Activated T-helper 1 cell treated with Interleukin-2 at 50 U/mL for 16 hours (primary cell): ENCODE measurements at places on chromosomes 7 and 10.

DNA sequence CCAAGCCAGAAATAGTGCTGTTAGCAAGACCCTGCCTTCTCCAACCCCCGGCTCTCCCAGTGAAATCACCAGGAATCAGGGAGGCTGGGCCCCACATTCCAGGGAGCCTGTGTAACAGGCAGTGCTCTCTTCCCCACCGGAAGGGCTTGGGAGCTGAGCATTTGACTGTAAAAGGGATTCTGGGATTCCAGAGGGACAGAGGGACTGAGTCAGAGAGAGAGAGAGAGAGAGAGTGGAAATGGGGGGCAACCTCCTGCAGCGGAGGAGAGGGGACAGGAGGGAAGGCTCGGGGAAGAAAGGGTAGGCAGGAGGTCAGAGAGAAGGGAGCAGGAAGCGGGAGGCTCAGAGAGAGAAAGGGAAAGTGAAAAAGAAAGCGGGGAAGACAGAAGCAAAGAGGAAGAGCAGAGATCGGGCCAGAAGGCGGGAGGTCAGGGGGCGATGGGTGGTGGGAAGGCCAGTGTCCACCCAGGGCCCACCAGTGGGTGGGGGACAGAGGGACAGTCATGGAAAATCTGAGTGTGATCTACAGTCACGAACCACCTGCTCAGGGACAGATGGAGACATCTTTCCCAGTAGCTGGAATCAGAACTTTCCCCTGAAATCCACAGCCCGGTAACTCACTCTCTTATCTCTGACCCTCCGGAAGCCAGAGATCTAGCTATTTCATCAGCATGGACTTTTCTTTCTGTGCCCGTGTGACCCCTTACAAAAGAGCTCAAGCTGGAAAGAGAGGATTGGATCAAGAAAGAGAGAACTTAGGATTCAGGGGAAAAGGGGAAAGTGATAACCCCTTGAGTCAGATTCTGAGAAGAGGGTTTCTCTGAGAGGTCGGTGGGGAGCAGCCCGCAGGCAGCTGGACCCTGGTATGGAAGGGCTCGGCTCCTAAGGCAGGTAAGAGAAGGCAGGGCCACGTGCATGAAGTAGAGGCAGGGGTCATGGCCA is 4.6 kb upstream of the SERPINE1 start:
- no peak for DNase-seq

- no peak for DNase-seq
Observed at GRCh38 chr10:47152861-47153349, 147.1 kb upstream of the GDF10 start.

DNA sequence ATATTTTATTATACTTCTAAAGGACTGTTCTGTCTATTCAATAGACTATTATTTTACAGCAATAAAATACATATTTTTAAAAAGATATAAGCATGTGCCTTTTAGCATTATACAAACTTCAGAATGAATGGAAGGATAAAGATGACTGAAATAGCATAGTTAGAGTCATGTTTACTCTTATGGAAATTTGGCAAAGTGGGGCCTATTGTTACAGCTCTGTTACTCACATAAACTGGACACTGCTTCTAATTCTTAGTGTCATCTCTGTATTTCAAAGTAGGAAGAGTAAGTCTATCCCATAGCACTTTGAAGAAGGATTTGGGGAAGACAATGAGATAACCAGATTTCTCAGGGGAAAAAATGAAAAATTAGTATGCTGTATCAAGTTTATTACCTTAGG is 168.2 kb downstream of the SKAP2 start:
- no peak for DNase-seq

- no peak for DNase-seq
Observed at GRCh38 chr7:80070391-80070790, 64.2 kb upstream of the GNAI1 start.

DNA sequence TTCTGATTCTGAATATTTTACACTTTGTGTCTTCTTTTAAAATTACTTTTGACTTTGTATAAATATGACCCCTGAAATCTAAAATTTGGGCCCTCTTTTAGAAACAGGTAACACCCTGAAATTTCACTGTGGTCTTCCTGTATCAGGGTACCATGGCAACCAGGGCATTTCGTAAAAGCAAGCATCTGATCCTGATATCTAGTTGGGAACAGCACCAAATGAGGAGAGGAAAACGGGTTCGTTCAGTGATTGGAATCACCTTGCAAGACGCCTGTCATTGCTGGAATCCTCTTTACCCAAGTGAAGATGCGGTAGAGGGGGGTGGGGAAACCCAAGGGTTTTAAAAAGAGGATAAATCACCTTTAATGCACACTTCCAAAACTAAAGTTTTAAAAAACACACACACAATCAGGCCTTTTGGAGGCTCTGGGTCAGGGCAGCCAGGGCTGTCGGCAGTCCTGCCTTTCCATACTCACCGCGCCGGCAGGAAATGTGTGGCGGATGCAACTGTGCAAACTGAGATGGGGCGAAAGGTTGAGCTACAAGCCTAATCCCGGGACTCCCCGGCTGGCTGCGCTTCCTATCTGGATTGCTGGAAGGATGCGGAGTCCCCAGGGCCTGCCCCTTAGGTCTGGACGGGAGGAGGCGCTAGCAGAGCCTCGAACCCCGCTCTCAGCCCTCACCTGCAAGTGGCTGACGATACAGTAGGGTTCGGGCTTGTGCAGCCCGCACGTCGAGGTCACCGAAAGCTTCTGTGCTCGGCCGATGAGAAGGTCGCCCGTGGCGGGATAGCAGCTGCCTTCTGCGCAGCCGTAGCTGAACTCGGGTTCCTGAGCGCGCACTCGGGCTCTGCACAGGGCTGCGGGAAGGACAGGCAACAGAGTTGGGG is 1.8 kb downstream of the LAMB1 start:
- DNase-seq = no peak

DNA sequence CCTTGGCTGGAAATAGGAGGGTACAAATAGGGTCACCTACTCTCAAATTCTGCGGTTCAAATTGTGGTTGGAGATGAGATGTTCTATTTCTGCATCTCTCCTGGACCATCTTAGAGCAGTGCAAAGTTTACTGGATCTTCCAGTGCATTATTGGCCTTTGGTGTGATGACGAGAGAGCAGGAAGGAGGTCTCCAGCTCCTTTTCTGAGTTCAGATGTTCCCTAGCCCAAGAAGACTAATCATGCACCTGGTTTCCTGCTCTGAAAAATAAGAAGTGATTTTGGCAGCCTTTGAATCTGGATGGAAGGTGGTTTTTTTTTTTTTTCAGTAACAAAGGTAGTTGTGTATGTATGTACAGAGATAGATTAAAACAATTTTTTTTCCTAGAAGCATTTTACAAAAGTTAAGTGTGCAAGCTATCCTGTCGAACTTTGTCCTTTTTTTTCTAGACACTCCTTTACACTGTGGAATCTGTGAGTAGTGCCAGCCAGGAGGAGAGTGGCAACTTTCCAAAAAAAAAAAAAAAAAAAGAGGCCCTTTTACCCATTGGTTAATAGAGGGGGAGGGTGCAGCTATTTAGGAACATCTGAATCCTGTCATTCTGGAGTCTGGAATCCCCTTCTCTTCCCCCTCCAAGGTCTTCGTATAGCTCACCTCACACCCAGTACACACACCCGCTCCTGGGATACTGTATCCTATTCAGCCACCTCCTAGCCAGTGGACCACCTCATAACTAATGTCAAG is 26.3 kb downstream of the PAPSS2 start:
- DNase-seq = no peak

GRCh38 chr10:92901819-92902251 is 53.5 kb downstream of the EXOC6 start:
- no peak for DNase-seq

DNA sequence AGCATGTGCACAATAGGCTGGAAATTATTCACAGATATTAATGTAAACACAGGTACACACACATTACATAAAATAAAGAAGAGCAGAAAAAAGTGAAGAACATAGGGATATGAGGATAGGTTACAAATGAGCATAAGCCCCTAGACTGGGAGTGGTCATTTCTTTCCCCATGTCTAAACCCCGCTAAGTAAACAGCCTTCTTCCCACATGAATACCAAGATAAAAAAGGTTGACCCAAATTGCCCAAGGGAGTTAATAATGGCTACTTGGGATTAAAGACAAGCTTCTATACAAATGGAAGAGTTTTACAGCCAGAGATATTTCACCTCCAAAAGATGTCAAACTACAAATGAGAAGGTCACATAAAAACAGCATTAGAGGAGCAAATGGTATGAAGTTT is 527.1 kb upstream of the CELF2 start:
- DNase-seq = no peak

GRCh38 chr7:5237286-5237685 is 45.5 kb upstream of the SLC29A4 start:
- no peak for DNase-seq

GRCh38 chr10:22433875-22434274 is 88.6 kb downstream of the SPAG6 start:
- no peak for DNase-seq

- no peak for DNase-seq
Observed at GRCh38 chr7:157658851-157659412, 322.1 kb downstream of the DNAJB6 start.

DNA sequence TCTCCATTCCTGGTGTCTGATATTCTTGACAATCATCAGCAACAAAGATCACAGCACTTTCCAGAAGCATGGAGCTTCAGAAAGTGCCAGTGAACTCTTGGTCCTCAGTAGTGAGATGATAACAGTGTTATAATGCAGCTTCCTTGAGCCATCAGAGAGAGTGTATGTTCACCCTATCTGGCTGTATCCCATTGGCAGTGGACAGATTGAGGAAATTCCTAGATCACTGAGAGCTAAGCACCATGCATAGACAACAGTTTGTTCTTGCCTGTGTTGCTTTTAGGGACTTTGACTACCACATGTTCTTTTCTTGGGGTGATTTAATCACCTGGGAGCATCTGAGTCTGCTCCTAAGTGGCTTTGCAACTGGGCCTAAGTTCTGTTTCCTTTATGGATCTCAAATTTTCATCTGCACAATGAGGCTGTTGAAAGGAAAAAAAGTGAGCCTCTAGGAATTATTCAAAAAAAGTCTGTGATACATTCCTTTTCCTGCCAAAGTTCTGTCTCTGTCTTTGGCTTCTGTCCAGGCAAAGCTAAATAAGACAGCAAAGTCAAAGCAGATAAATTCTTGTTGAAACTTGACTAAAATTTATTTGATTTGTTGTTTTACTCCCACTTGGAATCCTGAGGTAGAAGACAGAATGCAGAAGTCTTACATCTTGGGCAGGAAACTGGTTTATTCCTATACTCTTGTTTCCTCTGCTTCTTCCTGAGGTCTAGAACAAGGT is 14.5 kb upstream of the ZNF282 start:
- DNase-seq = no peak

GRCh38 chr7:155667241-155667829 is 22.9 kb downstream of the RBM33 start:
- DNase-seq = no peak

- no peak for DNase-seq
Observed at GRCh38 chr7:24378871-24379616, 95.1 kb downstream of the NPY start.

GRCh38 chr7:41821521-41822213 is 118.8 kb upstream of the INHBA start:
- no peak for DNase-seq

DNA sequence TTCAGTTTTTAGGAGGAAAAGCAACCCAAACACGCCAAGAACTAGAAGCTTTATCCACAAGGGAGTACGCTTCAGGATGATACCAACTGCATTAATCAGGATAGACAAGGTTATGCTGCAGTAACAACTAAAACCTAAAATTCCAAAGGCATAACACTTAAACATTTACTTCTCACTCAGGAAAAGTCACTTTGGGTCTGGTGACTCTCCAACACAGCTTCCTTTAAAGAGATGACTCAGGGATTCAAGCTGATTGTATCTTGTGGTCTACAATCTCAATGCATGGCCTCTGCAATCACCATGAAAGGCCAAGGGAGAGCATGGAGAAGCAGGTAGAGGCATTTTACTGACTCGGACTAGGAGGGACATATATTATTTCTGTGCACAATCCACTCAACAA is 315.8 kb downstream of the KCNMA1 start:
- no peak for DNase-seq

GRCh38 chr7:149224352-149224751 is 15.1 kb upstream of the ZNF212 start:
- no peak for DNase-seq

DNA sequence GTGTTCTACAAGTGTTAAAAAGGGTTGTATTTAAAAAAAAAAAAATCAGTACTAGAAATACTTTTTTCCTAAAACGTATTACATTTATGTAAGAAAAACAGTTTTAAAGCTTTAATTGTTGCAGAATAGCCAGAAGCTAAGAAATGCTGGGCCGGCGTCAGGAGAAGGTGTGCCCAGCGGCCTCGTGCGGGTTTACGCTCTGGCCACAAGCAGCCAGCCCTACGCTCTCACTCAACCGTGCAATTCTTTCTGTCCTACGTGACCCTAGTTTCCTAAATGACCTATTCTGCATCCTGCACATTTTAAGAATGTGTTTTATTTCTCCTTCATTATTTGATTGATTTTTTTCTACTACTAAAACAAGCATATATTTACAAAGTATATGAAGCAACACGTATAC is 279.7 kb upstream of the KLF14 start:
- no peak for DNase-seq

GRCh38 chr10:31318854-31319601 is at the start of gene ZEB1:
Gene ZEB1, plus strand, starts transcription at chr10:31319216. Its CDS starts 19 bp downstream, at chr10:31319235.
- DNase-seq = peak; percentile 84

DNA sequence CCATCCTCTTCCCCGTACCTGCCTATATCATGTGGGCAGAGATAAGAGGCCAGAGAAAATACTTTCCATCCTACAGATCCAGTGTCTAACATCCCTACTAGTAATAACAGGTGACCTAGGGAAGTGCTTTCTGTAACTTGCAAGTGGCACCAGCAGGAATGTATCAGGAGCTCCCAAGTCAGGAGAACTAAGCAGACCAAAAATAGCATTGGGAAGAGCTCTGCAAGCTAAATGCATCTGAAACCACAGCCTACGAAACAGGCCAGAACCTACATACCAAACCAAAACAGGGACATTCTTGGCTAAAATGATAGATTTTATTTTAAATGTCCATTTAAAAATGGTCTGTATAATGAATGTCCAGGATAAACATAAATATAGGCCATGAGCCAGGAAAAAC is 680.8 kb downstream of the PHTF2 start:
- DNase-seq = no peak

- DNase-seq = no peak
Observed at GRCh38 chr7:129950191-129950932, 2.4 kb downstream of the UBE2H start.
